ENCODE measurements at places on chromosomes 7 and 10. TPM values are rescaled to one million over a fixed set of nuclear protein-coding genes. Genes with fewer than 3 reads are reported as not detected.

The TET1 gene
- total RNA-seq: 0.85 TPM

The NKX1-2 gene
- total RNA-seq: 3.3 TPM

The ATRNL1 gene
- total RNA-seq: 0.23 TPM

The PLAC9 gene
- total RNA-seq: not detected

The SPAM1 gene
- total RNA-seq: not detected

The SLC35G1 gene
- 3.6 TPM for total RNA-seq

The KAZALD1 gene
- total RNA-seq: 3.8 TPM

The SMIM30 gene
- total RNA-seq: 64.5 TPM

The RELN gene
- total RNA-seq: not detected

The PRTFDC1 gene
- 2.8 TPM for total RNA-seq
